ENCODE measurements at places on chromosomes 1 and 21.

GRCh38 chr1:116806245-116806644, 52.0 kb downstream of the CD2 start:
- no peak for DNase-seq

- no peak for DNase-seq
Measured at GRCh38 chr1:223429821-223430220, 36.6 kb downstream of the CCDC185 start.

GRCh38 chr1:212351588-212352362, 62.9 kb downstream of the PACC1 start:
- no peak for DNase-seq

- DNase-seq, result peak; percentile 46
Measured at GRCh38 chr21:33238565-33239255, 9.0 kb downstream of the IFNAR2 start.

DNA sequence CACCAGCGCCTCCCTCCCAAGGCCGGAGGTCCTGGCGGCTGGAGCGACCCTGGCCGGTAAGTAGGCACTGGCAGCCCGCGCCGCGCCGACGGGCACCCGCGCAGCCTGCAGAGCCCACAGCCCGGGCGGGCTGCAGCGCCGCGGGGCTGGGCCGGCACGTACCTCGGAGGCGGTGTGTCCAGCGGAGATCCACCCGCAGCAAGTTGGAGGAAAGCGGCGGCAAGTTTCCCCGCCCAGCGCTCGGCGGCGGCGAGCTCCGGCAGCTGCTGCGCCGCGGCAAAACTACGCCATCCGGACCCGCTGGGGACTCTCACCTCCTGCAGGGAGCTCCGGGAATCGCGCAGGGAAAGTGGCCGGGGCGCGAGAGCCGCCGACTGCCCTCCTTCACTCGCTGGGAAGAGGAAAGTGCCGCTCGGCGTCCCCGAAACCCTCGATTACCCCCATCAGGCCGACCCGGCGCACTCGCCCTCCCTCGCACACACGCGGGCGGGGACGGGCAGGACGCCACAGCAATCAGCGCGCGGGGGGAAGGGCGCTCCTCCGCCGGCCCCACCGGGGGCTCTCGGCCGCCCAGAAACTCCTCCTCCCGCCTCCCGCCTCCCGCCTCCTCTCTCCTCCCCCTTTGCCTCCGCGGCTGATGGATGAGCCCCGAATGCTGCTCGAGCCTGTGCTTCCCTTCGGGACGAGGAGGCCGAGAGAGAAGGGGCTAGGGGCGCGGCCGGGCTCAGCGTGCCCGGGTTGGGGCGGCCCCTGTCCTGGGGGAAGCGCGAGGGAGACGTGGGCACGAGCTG, at the start of gene TGFBR3:
TSS of gene TGFBR3 (minus strand) at position 436 of the 791 bp plus-strand sequence. CDS start 24,620 bp downstream, outside the sequence.
- peak; percentile 43 for DNase-seq

DNA sequence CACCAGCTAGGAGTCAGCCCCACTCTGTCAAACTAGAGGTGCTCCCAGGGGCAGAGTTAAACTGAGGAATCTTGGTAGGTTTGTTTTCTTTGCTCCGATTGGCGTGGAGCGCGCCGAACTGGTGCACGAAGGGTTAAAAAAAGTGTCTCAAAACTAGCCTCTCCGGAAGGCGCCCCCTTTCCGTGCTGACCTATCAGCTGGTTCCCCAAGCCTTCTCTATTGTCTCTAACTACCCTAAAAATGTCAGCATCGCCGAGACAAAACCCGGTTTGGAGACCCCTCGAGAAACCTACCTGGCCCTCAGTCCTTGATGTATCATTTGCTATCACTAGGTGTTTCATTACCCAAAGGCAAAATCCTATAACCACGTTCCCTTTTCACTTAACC, 2.2 kb downstream of the TGFB2 start:
- no peak for DNase-seq

DNA sequence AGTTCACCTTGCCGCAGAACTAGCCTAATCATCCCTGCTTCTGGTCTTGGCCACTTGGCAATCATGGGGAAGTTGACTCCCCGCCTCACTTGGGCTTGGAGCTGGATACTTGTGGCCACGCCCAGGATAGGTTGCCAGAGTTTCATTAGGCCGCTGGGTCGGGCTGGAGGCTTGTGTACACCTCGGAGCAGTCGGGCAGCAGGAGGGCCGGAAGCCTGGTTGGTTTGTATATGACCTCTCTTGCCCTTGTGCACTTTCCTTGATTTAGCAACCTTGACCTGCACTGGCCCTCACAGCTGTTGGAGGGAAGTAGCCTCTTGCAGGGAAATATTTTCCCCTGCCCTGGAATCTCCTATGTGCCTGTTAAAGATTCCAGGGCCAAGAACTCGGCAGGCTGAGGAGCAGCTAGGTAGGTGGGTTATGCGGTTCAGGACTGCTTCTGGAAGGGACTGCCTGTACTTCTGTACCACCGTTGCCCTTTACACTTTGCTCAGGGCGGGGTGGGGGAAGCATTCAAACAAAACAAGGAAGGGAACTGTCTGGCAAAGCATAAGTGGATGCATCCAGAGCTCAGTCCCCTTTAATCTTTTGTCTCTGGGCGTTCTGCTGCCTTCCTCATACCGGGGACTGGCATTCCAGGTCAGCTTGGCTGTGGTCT, 83.5 kb downstream of the UCK2 start:
- no peak for DNase-seq

DNA sequence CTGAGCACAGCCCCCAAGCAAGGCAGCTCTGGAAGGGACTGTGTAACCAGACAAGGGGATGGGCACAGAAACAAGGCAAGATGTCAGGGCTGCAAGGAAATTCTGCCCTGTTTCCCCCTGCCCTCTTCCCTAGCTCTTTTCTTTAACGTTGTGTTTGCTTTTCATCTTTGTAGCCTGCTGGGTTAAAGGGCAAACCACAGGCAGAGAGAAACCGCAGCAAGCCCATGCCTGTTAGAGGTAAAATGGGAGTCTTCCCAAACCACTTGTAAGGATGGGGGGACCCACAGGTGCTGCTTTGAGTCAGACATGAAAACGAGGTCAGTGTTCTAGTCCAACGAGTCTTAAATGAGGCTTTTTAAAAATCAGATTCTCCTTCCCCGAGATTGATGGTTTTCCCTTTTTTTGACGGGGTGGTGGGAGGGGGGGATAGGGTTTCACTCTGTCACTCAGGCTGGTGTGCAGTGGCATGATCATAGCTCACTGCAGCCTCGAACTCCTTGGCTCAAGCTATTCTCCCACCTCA, 13.3 kb downstream of the TGFBR3 start:
- no peak for DNase-seq

Measured in GM18507 (cell line).